ENCODE measurements at places on chromosomes 3 and 15.

DNA sequence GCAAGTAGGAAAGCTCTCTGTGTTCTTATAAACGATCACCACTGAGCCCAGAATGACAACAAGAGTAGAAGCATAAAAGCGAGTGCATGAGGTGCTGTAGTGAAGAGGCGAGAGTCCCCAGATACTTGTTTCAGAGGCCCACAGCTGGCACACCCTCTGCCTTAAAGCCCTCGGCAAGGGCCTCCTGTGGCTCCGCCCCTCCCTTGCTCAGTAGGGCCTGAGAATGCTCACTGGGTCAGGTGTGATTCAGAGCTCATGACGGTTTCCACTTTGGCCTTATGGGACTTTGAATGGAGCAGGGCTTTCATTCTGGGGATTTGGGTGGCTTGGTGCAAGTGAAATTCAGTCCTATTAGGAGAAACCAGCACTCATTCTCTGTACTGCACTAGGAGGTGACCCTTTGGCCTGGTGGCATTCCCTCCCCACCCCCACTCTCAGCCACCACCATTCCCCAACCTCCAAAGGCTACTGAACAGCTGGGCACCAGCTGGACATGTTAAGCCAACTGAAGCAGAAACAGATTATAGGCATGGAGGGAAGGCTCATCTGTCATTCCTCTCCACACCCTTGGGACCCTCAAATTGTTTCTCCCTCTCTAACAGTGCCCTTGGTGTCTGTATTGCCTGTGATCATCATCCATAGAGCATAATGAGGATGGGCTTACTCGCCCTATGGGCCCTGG, 109.6 kb upstream of the CTDSPL start:
- no peak for DNase-seq

DNA sequence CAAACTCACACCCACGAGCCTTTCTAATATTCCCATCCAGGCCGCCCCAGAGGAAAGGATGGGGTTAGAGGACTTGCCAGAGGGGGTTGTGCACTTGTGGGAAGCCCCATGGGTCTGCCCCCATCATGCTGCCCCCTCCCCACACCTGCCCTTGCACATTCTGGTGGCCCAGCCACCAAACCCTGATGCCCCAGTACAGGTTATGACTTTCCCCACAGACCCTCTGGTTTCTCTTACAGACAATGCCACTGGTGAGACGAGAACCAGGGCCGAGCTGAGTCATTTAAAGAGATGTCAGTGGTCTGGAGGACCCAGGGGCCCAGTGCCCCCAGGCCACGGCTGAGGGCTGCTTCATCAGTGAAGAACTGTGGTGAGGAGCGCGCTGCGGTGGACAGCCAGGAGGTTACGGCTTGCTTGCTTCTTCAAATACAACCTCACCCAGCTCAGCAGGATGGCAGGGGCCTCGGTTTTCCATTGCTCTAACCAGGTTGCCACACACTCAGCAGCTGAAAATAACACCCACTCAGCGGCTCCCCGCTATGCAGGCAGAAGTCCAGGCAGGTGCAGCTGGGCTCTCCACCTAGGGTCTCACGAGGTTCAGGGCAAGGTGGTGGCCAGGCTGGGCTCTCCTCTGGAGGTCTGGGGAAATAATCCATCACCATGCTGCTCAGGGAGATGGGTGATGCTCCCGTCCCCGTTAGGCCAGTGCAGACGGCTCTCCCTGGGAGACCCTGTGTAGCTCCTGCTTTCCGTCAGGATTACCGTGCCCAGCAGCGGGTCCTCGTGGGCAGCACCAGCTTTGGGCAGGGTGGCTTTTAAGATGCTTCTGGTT, 13.8 kb upstream of the SNRPA1 start:
- DNase-seq = no peak

DNA sequence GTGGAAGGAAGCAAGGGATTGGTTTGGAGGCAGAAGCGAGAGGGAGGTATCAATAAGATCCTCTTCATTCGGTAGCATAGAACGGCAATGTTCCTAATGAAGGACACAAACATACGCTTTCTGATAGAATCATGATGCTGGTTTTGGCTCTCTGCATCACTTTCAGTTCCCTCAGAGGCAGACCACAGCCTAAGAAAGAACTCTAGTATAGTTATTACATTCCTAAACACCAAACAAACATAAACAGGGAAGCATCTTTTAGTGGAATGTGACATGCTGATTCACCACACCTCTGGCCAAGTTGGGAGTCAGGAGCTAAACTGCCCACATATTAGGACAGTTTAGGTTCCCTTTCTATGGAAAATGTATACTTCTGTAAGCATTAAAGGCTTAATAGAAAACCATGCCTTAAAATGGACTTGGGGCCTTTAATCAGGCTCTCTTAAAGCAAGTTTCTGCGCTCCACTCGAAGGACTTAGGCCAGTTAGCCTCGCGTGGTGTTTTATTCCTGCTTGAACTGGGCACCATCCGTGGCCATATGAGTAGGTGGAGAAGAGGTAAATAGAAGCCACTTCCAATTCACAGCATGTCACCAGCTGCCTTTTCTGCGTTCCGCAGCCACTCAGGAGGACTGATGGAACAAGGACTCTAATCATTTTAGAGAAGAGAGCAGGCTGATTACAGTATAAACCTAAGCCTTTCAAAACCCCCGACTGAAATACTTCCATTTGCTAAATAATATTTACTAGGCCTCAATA, 53.7 kb downstream of the CD47 start:
- DNase-seq = no peak

- DNase-seq = no peak
These were observed 2.4 kb downstream of the VGLL4 start for GRCh38 chr3:11641316-11641682.

- no peak for DNase-seq
These were observed 463.1 kb upstream of the ARHGEF26 start for GRCh38 chr3:153658136-153658535.

GRCh38 chr3:126274735-126275619, 82.2 kb downstream of the KLF15 start:
- DNase-seq = no peak

- DNase-seq = no peak
These were observed 28.3 kb upstream of the PRR23E start for GRCh38 chr3:127164615-127165014.

DNA sequence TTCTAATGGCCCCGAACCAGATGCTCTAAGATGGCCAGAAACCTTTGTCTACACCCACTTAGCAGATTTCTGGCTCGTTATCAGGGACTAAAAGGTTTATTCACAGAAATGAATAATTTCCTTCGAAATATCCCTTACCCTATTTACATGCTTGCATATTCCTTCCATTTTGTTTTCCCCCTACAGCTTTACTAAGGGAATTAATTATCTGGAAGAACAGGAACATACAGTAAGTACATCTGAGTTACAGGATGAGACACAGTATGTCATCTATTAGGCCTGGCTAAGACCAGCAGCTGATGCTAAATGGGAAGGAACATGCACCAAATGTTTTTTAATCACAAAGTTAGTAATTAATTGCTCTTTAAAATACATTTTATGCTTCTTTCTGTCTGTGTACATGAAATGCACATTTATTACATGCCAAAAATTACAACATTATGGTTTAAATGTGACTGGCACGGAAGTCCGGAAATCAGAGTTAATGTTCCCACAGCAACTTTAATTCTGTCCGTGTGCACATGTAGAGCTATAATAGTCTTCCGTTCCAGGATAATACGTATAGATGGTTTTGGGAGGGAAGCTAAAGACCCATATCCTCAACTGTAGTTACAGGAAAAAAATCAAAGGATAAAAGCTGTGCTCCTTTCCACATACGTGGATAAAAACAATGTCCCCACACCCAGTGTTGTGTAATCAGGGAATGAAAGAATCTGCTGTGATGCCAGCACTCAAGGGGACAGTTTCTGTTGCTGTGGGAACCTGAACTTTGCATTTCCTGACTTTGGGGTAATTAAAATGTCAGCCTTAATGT, 82.0 kb downstream of the TIGIT start:
- no peak for DNase-seq

- DNase-seq = no peak
These were observed 14.1 kb downstream of the MDFIC2 start for GRCh38 chr3:70298385-70298784.
